ENCODE measurements at places on chromosomes 3 and 15.

- no peak for DNase-seq
These were observed 132.8 kb upstream of the ICE2 start for GRCh38 chr15:60611592-60612346.

GRCh38 chr3:188212308-188212969, 58.5 kb downstream of the LPP start:
- DNase-seq, result no peak

DNA sequence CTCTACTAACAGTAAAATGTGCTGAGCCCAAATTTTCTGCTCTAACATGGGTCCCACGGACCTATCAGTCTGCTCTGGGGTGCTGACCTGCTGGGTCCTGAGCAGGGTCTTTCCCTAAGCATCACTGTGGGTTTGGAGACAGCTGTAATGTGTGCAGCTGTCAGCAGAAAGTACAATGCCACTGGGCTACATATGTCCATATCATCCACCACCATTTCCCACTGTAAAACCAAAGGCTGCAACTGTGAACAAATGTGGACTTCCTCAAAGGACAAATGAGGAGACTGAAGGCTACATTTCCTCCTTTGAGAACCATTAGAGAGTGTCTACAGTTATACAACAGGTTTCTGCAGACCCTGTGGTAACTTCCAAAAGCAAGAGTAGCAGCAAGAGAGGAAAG, 33.8 kb upstream of the IP6K2 start:
- DNase-seq, result no peak

GRCh38 chr15:66496951-66497501, 536 bp downstream of the SNAPC5 start:
- peak; percentile 25 for DNase-seq

DNA sequence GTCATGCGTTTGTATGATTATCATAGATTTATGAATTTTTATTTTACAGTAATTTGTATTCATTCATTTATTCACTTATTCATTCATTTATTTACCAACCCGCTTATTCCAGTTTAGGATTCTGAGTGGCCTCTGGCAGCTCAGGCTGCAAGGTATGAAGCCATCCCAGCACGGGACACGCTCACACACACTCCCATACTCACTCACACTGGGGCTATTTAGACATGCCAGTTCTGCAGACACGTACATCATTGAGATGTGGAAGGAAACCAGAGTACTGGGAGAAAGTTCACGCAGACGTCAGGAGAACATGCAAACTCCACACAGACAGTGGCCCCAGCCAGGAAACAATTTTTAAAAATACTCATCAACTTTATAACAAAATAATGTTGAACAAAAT, 5.1 kb downstream of the CDIN1 start:
- DNase-seq, result no peak

DNA sequence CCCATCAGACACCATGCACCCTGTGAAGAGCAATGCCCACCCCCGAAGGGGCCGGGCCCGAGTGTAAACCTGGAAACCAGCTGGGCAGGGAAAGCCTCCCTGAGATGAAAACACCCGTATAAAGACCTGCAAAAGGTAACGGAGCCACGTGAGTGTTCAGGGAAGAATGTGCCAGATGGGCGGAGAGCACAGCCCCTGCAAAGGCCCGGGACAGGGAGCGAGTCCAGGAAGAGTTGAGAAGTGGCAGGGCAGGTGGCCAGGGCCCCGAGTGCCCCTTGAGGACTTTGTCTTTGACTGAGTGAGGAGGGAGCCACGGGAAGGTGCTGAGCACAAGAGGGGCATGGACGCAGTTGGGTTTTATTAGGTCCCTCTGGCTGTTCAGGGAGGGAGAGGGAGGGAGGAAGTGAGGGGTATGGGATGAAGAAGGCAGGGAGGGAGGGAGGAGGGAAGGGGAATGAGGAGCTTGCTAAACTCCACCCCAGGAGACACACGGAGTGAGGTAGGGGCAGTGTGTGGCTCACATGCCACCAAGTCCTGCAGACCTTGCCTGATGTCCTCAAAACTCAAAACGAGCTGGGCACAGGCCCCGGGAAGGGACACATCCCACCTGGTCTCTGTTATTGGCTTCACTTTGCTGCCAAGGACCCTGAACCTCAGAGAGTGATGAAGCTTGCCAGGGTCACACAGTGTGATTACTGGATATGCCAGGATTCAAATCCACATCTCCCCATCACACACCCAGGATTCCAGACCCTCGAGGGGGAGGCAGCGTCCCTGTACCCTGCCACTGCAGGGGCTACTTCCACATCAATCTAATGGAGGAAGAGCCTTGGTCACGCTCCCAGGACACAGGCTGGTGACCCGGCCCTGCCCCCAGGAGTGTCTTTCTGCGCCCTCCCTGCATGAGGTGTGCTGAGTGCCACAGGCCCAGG, 49.1 kb upstream of the IQSEC1 start:
- DNase-seq, result no peak

GRCh38 chr3:156246961-156247725, 126.8 kb downstream of the KCNAB1 start:
- DNase-seq, result no peak

DNA sequence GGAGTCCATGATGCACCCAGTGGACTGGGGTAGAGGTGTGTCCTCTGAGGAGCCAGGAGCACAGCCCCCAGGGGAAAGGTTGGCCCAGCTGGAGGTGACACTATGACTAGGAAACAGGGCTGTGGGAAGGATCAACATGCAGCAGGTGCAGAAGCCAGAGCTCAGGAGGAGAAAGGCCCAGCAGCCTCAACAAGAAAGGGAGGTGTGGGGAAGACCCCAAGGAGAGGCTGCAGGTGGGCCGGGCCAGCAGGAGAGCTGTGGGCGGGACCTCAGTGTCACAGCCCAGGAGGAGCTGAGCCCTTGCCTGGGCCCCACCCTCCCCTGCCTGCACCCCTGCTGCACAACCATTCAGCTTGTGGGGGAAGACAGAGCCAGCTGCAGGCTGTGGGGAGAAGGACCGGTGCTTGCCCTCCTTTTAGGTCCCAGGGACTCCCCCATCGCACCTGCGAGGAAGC, 18.4 kb upstream of the KLF13 start:
- DNase-seq, result no peak

DNA sequence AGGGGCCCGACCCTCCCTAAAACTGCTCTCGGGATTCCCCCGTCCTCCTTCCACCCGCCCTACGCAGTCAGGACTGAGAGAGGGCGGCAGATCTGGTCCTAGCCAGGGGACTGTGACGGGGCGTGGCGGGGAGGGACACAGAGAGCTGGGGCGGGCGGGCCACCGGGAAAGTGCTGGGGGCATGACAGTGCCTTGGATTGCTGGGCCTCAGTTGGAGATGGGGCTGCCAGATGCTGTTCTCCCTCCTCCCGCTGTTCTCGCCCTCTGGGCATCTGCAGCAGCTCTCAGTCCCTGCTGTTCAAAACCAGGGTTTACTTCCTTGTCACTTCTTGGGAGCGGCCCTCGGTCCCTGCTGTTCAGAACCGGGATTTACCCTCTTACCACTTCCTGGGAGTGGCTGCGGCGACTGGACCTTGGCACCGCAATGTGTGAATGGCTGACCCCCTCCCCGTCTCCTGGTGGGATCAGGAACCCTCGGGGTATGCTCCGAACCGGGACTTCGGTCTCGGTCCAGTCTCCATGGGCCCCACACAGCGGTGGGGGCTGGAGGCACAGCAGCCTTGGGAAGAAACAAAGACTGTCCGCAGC, 1.8 kb upstream of the RPP25 start:
- peak; percentile 44 for DNase-seq

GRCh38 chr3:56899851-56900250, 98.1 kb upstream of the ARHGEF3 start:
- DNase-seq, result no peak

GRCh38 chr3:55128225-55128823, 200.5 kb upstream of the LRTM1 start:
- no peak for DNase-seq

DNA sequence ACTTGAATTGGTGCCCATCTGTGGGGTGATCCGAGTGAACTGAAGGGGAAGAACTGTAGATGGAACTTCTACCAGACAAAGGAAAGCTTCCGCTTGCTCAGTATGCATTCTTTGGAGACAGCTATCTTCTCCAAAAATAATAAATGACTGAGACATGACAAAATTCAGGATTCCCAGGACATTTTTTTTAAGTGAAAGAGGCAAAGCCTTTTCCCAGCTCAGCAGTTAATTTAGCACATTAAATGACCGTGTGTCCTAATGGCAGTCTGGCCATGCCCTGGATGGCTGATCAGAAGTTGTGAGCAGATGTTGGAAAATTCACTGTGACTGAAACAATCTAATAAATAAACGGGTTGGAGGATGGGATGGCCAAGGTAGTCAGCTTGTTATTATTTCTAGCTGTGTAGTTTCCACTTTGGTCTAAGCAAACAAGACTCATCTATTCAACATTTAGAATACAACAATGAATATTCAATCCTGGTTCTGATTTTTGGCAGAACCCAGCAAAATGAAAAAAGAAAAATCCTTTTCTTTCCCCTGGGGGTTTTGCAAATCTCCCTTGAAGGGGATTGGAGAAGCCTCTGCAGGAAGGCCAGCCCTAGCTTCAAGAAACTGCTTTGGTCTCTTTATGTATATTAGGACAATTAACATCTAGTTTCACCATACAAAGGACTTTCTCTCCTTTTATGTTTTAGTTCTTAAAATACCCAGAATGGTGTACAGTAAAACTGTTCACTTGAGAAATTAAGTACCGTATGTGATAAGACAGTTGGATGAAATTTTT, 540.9 kb upstream of the MDFIC2 start:
- DNase-seq, result no peak

GRCh38 chr3:5384557-5385236, 197.2 kb downstream of the EDEM1 start:
- no peak for DNase-seq

DNA sequence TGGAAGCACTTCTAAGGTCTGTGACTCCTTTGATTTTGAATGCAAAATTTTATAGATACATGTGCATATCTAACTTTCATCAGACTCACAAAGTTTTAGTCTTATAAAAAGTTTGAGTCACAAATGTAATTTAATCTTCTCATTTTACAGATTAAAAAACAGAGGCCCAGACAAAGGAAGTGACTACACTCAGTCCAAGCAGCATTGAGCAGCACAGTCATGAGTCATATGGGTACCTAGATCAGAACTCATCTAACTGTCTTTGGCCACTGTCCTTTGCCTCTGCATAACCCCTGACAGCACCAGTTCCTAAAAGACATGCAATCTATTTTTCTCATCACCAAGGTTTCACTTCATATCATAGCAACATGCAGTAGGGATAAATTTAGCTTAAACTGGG, 210.7 kb upstream of the KCNH8 start:
- no peak for DNase-seq

- no peak for DNase-seq
These were observed 263.9 kb upstream of the STT3B start for GRCh38 chr3:31268868-31269267.

GRCh38 chr3:34102288-34102687, 303.9 kb downstream of the PDCD6IP start:
- no peak for DNase-seq

DNA sequence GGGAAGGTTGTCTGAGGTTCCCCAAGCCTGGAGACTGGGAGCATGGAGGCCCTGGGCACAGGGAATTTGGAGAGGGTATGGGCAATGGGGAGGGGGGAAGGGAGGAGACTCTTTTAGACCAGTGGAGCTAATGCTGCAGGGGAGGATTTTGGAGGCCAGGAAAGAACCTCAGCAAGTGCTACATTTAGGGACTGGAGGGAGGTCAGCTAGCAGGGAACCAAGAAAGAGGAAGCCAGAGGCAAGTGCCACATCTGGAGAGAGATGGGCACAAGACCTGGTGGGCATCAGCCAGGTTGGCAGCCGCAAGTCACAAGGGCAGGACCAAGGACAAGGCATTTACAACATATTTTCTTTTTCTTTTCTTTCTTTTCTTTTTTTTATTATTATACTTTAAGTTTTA, 20.7 kb downstream of the PLEKHO2 start:
- no peak for DNase-seq

DNA sequence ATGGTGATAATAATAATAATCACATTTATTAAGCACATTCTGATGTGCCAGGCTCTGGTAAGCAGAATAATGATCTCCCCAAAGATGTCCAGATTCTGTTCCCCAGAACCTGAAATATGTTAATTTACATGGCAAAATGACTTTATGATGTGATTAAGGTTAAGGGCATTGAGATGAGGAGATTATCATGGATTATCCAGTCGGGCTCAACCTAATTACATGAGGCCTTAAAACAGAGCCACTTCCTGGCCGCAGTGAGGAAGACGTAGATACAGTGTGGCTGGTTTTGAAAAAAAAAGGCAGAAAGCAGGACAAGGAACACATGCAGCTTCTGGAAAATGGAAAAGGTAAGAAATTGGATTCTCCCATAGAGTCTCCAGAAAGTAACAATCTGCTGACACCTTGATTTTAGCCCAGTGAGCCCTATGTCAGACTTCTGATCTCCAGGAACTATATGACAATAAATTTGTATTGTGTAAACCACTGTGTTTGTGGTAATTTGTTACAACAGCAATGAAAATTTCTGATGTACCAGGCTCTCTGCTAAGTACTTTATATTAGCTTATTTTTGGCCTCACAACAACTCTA, 126.7 kb downstream of the ALCAM start:
- no peak for DNase-seq

GRCh38 chr3:78398401-78398800, 1358.5 kb downstream of the ROBO2 start:
- no peak for DNase-seq

GRCh38 chr3:40097131-40098117, 212.1 kb upstream of the EIF1B start:
- no peak for DNase-seq

DNA sequence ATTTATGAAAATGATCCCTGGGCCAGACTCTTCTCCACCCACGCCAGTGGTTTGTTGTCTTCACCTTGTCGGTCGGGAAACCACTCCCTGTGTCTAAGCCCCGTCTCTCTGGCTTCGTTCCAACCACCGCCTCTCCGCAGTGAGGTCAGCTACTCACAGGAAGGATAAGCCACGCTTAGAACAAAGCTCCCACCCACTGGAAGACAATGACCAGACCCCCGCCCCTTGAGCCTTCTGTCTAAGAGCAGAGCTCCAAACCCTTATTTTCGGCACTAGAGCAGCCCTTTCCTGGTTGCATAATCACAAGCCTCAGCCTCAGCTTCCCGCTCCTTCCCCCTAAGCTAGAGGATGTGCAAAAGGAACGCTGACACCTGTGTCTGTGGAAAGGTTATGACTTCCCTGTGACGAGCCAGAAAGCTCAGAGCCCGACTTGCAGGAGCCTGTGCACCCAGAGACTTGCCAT, 114.9 kb upstream of the MEF2A start:
- DNase-seq, result peak; percentile 4

- DNase-seq, result no peak
These were observed 57.5 kb upstream of the SIN3A start for GRCh38 chr15:75508840-75509532.

DNA sequence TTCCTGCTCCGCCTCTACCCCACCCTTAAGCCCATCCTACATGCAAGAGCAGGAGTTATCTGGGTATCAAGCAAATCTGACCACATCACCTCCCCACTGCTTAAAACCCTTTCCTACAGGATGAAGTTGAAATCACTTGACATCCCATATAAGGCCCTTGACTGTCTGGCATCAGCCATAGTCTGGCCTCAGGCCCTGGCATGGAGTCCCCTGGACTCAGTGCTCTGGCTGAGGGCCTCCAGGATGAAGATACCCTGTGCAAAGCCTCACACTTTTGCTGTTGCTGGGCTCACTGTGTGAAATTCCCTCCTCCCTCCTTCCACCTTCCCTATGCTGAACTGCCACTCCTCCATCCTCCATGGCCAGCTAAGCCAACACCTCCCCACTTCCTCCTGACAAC, 65.2 kb upstream of the GLCE start:
- DNase-seq, result no peak

- DNase-seq, result no peak
These were observed 14.3 kb downstream of the KLHL6 start for GRCh38 chr3:183541235-183541655.

- DNase-seq, result no peak
These were observed 666.0 kb upstream of the NR2F2 start for GRCh38 chr15:95664450-95664849.
